Transverse colon (tissue), 4 donors: ENCODE measurements at places on chromosomes 1 and 21.

GRCh38 chr1:224762701-224763100 lies 146.6 kb downstream of the CNIH3 start:
- no peak for DNase-seq

- DNase-seq: no peak
Measured at GRCh38 chr1:23667411-23667810, 24.2 kb upstream of the RPL11 start.

DNA sequence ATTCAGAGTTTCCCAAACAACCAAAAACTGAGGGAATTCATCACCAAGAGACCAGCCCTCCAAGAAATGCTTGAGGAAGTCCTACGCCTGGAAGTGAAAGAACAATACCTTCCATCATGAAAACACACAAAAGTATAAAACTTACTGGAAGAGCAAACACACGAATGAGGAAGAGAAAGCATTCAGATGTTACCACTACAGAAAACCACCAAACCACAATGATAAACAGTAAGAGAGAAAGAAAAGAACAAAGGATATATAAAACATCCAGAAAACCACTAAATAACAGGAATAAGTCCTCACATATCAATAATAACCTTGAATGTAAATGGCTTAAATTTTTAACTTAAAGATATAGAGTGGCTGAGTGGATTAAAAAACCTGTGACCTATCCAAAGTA lies 58.5 kb upstream of the BCL10 start:
- no peak for DNase-seq

- DNase-seq: peak; percentile 100
Measured at GRCh38 chr1:110963691-110964454, at the start of gene LRIF1. LRIF1 (minus strand) TSS chr1:110963922; CDS start chr1:110963688, 234 bp downstream.

GRCh38 chr1:157490467-157491165 lies 61.7 kb downstream of the FCRL5 start:
- peak; percentile 88 for DNase-seq

DNA sequence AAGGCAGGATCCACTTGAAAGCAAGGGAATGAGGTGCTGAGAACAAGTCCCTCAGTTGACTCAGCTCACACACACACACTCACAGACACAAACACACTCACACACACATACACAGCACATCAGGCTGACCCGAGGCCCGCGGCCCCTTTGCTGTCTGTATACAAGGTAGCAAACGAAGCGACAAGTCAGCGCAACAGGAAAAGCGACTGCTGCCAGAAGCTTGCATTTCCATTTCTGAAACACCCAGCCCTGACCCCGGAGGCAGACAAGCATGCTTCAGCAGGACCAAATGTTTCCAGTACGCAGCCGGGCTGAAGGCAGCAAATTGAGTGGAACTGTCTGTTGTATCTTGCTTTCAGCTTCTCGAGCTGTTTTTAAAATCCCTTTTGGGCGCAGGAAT lies 501.6 kb downstream of the NPHP4 start:
- no peak for DNase-seq

DNA sequence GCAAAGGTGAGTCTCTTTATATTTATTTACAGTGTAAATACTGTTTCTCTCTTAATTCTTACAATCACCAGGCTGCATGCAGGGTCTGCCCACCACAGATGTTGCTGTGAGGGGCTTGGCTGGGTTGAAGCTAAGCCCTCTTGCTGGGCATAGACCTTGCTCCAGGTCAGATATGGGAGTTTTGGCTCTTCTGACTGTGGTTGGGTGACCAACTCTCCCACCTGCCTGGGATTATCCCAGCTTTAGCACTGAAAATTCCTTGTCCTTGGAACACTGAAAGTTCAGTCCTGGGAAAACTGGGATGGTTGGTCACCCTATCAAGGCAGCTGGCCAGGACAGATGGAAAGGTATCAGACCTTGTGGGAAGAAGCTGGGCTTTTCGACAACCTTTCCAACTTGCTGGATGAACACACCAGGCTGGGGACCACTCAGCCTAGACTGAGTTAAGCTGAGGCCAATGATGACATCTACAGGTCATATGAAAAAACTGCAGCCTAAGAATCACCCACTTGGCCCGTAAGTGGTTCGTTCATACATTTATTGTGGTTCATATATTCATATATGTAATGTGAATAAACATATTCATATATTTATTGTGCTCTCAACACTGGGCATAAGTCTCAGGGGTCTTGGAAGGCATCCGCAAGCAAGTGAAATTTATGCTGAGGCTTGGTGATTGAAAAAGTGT lies 26.6 kb upstream of the HPDL start:
- DNase-seq: peak; percentile 31

DNA sequence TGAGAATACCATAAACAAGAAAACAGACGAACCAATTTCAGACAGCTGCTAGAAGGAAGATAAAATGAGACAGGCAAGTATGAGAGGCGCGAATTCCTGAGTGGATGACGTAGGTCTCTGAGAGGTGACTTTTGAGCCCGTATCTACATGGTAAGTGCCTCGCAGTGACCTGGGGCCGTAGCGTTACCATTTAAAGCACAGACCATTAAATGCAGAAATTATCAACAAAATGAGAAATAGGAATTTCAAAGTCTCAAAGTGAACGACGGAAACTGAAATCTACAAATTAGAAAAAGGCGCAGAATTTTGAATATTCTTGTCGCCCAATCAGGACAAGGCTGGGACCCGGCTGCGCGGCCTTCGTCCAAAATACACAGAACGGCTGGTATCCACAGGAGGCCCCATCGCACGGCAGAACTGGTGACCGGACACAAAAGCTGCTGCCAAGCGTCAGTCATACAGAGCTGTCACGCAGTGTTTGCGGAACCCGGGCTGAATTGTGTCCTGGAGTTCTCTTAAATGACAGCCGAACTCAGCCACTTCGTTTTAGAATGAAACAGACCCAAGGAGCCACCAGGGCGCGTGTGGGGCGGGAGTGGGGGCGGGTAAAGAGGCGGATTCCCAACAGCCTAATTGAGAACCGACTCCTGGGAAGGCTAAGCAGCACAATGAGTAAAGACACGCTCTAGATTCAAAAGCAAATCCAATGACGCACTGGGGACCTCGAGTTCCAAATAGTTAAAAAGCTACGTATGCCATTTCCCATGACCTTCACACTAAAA lies 13.8 kb upstream of the BOLA1 start:
- DNase-seq: peak; percentile 86

- DNase-seq: no peak
Measured at GRCh38 chr1:107135463-107135862, 5.4 kb upstream of the NTNG1 start.

DNA sequence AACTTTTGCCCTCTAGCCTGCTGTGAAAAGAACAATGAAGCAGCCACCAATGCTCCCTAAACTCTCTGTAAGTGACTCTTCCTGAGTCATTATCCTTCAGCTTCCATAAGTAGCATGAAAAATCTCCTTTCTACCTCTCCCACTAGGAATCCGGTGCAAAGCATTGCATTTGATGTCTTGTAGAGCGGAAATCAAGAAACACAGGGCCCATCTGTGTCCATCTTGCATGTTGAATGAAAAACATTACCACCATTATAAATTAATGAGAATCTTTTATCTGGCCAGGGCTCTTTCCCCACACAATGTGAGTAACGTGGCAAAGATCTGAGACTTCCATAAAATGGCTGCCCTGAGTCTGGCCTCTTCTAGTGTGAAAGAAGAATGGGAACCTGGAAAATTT lies 324.4 kb downstream of the ADGRL2 start:
- DNase-seq: no peak

- no peak for DNase-seq
Measured at GRCh38 chr1:218390618-218391017, 45.5 kb downstream of the TGFB2 start.

DNA sequence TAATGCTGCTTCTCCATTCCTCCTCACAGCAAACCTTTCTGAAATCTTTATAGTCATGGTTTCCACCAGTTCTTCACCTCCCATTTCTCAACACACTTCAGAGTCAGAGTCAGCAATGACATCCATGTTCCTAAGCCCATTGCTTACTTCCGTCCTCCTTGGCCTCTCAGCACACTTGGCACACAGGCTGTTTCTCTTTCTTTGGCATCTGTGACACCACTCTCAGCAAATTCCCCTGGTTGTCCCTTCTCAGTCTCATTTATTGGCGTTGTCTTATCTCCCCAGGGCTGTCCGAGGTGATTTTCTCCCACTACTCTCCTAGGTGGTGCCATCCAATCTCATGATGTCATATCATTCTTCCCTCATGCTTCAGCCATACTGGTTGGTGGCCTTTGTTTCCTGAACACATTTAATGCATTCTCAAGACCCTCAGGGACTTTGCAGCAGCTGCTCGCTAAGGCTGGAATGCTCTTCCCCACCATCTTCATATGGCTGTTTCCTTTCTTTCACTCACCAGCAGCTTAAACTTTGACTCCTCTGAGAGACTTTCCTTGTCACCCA lies 3.3 kb upstream of the LGALS8 start:
- DNase-seq: no peak

GRCh38 chr1:93475681-93476080 lies 27.8 kb downstream of the FNBP1L start:
- DNase-seq: no peak

DNA sequence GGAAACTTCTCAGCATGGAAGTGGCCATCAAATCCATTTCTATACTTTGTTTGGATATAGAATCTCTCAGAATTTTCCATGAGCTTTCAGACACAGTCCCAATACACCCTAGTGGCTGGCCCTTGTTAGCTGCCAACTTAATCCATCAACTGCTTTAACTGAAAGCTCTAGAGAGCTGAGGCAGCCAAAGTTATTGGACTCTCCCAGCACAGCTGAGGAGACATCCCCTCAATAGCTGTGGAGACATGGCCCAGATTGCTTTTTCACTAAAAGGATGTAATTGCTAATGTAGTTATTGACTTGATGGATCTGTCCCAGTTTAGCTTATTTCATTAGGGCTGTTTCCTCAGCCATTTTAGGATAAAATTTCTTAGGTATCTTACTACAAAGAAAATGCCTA lies 94.8 kb upstream of the PRMT6 start:
- DNase-seq: no peak

DNA sequence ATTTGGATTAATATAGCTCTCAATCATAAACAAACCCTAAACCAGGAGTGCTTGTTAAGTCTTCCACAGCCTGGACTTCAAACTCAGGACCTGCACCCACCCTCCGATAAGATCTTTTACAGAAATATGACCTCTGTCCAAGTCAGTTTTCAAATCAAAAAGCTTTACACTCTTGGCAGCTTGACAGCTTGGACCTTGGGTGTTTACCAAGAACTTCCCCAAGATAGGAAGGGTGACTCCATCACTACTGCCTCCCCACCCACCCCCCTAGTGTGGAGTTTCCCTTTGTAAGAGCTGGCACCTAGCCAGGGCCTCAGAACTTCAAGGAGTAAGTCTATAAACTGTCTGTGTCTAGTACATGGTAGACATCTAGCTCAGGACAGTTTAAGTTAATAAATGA lies 9.6 kb downstream of the BCAR3 start:
- peak; percentile 82 for DNase-seq

GRCh38 chr1:75618382-75618781 lies 7.5 kb upstream of the SLC44A5 start:
- DNase-seq: no peak

DNA sequence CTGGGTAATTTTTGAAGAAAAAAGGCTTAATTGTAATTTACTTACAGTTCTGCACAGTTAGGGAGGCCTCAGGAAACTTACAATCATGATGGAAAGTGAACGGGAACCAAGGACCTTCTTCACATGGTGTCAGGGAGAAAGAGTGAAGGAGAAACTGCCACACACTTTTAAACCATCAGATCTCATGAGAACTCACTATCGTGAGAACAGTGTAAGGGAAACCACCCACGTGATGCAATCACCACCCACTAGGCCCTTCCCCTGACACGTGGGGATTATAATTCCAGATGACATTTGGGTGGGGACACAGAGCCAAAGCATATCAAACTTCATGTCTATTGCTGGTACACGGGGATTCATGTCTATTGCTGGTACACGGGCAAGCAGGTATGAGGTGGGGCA lies 5.3 kb upstream of the SFT2D2 start:
- DNase-seq: no peak

- no peak for DNase-seq
Measured at GRCh38 chr1:214403431-214403830, 122.5 kb downstream of the SMYD2 start.

DNA sequence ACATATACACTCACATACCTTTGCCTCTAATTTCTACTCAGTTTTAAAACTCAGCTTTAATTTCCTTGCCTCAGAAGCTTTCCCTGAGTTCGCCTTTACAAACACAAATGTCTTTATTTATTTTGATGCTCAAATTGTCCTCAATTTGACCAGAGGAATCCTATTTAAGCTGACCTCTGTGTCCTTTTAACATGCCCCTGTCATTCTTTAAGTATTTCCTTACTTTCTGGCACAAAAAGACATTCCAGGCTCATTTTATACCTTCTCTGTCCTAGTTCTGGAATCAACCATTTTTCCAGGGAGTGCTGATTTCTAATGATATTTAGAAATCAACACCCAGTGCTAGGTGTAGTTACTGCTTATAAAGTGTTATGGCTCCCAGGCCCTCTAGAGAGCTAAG lies 82.5 kb downstream of the OSBPL9 start:
- DNase-seq: no peak

DNA sequence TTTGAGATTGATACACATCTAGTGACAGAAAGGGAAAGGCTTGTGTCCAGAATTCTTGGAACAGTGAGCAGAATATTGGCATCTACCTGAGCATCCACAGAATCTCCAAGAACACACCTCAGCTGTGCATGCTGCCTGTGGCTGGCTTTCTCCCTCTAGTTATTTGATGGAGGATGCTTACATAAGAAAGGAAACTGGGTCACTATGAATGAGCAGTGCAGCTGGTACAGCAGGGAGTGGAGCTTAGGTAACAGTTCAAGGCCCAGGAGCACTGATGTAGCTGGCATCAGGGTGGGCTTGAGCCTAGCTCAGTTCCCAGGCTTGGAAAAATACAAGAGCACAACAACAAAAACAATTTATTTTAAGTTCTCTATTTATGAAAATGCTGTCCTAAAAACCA lies 26.3 kb downstream of the RGS8 start:
- no peak for DNase-seq

GRCh38 chr1:164562947-164563520 lies 4.0 kb downstream of the PBX1 start:
- no peak for DNase-seq

- peak; percentile 22 for DNase-seq
Measured at GRCh38 chr1:229406798-229407197, 27.1 kb downstream of the ACTA1 start.

DNA sequence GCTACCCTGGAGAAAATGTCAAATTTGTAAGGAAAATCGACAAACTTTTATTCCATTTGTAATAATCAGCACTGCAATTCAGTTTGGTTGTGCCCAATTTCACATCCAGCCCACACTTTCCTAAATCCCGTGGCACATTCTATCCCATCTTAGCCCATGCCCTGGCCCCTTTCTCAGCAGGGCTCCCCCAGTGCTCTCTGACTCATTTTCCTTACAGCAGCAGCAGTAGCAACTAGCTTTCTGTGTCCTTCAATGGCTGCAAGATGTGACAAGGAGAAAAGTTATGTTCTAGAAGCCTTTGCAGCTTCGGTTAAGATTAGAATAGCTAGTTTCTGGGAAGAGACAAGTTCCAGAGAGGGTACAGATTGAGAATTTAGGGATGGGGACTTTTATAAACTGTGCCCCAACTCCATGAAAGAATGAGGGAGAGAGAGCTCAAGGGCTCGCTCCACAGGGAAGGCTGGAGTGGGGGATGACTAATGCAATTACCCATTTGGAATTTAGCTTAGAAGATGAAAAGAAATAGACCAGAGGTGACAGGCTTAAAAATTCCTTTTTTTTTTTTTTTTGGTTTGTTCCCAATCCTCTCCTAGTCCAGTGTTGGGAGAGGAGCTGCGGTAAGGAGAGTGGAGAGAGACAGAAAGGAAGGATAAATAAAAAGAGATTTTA lies 47.0 kb upstream of the POU2F1 start:
- no peak for DNase-seq
